ENCODE measurements at places on chromosomes 12 and 14.

DNA sequence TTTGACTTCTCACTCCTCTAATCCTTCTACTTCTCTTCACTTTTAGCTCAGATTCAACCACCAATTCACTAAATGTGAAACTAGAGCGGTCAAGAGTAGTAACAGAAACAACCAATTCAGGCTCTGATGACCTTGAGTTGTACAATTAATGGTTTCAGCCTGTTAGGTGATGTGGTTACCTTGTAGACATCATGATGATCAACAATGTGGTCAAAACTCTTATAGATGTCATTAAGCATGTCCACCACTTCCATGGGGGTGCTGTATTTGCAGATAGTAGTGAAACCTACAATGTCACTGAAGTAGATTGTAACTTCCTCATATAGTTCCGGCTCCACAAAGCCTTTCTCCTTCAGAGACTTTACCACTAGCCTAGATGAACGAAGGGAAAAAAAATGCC lies 54.1 kb upstream of the PLBD1 start:
- no peak for DNase-seq

- DNase-seq = peak; percentile 52
Measured at GRCh38 chr12:27554421-27555186, 30.6 kb downstream of the PPFIBP1 start.

- no peak for DNase-seq
Measured at GRCh38 chr12:119008691-119009221, 27.4 kb downstream of the SRRM4 start.

- no peak for DNase-seq
Measured at GRCh38 chr12:105099356-105099755, 8.2 kb upstream of the WASHC4 start.

Data from choroid plexus epithelial cell (primary cell).